Left renal cortex interstitium (tissue), 4 donors: ENCODE measurements at places on chromosomes 16 and 17.

GRCh38 chr16:59373632-59374031, 639.5 kb upstream of the GOT2 start:
- DNase-seq: no peak

DNA sequence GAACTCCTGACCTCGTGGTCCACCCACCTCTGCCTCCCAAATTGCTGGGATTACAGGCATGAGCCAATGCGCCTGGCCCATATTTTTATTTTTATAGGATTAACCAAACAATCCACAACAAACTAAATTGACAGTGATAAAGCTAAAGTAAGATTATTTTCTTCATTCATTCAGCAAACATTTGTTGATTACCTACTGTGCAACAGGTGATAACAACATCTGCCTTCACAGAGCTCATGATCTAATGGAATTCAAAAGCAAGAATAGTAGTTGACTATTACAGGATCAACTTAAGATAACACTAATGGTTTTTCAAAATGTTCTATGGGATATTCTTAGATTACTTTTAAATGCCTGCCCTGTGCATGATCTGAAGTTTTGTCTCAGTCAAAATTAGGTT, 37.8 kb downstream of the NQO1 start:
- no peak for DNase-seq

- DNase-seq: no peak
These were observed 226.3 kb upstream of the CIBAR2 start for GRCh38 chr16:85338638-85338982.

GRCh38 chr17:60167065-60167741, 17.4 kb downstream of the CA4 start:
- no peak for DNase-seq

DNA sequence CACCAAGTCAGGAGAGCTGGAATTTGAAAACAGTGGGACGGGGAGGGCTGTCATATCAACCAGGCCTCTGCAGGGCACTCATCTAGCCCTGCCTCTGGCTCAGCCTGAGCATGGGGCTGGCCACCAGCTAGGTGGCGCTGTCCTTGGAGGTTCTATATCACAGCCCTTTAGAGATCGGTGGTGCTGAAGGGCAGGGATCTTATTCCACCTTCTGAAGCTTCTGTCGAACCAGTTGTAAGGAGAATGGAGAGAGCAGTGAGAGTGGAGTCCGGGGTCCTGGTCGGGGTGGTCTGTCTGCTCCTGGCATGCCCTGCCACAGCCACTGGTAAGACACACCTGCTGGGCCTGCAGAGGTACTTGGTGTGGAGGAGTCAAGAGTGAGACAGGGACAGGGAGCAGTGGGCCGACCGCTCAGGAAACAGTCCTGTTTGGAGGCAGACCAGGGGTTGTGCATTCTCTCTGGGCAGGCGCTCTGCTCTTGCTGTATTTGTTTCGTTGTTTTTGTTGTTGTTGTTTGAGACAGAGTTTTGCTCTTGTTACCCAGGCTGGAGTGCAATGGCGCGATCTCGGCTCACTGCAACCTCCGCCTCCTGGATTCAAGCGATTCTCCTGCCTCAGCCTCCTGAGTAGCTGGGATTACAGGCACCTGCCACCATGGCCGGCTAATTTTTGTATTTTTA, at the start of gene CES3:
Gene CES3 (plus strand): TSS at position 202 of the 680 bp plus-strand sequence. CDS start 42 bp downstream, at position 244.
- DNase-seq: no peak

- no peak for DNase-seq
These were observed 2.2 kb upstream of the TMC5 start for GRCh38 chr16:19415461-19415860.

DNA sequence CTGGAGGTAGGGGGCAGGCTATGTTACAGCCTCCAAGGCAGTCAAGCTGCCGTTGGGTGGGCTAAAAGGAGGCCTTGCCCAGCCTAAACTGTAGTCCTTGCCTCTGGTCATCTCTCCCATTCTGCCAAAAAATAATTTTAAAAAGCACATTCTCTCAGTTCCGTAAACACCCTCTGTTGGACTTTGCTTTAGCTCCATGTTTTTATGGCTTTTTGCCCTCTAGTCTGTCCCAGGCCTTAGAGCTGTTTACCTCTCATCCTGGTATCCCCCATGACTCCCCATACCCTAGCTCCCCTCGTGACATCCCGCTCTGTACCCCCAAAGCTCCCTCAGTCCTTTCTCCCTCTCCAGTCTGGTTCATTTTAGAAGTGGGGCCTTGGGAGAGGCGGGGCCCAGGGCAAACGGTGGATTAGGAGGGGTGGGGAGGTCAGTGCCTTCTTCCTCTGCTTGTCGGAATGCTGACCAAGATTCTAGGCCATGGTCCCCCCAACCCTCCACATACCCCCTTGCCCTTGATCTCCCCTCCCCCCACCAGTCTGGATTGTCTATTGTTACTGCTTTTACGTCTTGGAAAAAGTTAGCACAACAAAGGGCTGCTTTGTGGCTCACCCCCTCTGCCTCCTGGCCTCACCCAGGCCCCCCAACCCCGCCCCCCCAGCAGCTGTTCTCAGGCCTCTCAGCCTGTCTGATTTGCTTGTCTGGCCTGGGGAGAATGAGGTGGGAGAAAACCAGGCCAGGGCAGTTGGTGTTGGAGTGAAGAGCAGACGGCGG, 18.4 kb downstream of the GJD3 start:
- DNase-seq: no peak

GRCh38 chr17:58528443-58528842, 14.0 kb upstream of the MTMR4 start:
- no peak for DNase-seq

DNA sequence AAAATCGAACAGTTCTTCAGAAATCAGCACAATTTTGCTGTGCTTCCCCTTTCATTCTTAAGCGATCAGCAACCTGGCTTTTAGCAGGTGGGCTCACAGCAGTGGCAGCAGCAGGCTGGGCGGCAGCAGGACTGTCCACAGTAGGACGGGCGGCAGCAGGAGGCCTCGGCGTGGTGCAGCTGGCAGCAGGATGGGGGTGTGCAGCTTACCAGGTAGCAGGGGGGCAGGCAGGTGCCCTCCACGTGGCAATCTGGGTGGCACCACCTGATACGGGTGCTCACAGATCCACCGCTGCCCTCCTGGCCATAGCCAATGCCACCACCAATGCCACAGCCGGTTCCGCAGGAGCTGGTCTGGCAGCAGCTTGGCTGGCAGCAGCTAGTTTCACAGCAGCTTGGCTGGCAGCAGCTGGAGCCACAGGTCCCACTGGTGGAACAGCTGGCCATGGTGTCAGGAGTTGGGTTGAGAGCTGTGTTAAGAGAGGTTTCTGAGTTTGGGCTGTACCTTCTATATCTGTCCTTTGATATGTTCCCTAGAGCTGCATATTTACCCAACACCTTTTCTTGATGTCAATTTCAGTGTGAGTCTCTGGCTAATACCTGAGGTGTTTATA, at the start of gene KRTAP1-4:
Gene KRTAP1-4 (minus strand): TSS at position 563 of the 613 bp plus-strand sequence. CDS start 117 bp downstream, at position 446.
- DNase-seq: no peak

DNA sequence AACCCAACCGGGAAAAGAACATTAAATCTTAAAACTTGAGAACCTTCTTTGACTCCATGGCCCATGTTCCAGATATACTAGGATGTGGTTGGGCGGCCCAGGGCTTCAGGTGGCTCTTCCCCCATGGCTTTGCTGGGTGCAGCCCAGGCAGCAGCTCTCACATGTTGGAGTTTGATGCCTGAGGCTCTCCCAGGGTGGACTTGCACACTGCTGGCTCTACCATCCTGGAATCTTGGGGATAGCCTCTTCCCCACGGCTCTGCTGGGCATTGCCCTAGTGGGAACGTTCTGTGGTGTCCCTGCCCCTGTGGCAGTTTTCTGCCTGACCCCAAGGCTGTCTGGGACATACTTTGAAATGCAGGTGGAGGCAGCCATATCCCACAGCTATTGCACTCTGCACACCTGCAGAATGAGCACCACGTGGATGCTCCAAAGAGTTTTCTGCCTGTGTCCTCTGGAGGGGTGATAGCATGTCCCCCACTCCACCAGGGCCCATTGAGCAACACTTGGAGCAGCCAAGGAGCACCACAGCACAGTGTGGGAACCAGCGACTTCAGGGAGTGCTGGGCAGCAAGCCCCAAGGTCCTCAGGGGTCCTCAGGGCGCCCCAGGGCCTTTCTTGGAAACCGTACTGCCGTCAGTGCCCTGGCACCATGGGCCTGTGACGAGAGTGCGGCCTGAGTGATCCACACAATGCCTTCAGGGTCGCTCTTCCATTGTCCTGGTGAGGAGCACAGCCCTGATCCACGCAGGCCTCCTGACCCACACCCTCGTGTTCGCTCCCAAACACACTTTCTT, 70.8 kb downstream of the GOSR1 start:
- no peak for DNase-seq

DNA sequence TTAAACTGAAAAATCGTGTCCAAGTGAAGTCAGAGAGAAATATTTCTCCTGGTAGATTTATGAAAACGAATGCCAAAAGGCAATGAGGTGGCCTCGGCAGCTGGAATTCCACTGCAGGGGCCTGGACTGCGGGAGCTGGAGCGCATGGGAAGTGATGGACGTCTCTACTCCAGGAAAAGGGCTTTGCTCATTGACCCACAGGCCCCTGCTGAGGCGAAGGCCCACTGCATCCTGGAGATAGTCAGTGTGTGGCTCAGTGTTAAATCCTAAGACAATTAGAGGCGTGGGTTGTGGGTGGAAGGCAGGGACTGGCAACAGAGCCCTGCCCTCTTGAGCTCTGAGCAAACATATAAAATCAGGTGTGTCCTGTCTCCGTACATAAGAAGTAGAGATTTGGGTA, 191.4 kb downstream of the SLC39A11 start:
- DNase-seq: no peak

- no peak for DNase-seq
These were observed 636 bp upstream of the RAP1GAP2 start for GRCh38 chr17:2795441-2796163.

DNA sequence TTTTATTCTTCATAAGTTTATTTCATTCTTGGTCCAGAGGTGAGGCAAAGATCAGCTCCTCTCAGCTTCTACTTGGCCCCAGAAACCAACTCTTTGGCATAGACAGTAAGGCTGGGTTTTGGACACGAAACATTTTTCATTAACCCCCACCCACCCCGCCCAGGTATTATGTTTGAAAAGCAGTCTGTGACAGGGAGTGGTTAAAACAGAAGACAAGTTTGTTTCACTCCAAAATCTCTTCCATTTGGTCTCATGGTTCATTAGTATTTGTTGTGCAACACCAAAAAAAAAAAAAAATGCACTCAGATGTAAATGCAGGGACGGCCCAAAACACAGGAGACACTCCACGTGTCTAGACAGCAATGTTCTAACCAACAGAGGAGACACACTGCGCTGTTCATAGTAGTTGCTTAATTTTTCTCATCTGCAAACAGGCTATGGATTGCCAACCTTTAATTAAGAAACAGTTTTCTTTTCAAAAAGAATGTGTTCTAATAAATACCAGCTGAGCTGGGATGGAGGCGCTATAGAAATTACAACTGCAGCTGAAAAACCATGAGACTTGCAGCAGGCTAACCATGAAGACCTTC, 39.8 kb upstream of the MMP2 start:
- no peak for DNase-seq

DNA sequence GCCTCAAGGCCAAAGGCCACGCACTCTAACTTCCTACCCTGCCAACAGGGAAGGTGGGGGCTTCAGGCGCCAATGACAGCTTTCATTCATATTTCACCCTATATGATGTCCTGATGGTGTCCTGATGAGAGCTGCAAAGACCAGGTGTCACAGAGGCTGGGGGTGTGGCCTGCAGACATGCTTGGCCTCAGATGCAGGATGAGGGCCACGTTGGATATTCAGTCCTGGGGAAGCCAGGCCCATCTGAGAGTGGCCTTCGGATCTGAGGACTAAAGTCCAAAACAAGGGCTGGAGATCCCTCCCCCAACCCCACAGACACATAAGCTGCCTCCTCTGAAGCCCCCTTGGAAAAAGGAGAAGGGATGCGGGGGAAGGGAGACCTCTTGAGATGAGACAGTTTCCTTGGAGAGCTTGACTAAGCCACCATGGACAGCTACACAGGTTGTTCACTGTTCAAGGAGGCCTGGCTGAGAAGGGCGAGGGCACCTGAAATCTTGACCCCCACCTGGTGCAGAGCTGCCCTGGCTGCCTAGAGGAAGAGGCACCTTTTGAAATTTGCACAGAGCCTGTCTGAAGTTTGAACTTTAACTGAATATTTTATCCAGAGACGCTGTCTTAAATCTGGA, 24.3 kb upstream of the GSG1L start:
- no peak for DNase-seq

GRCh38 chr16:50681021-50681885, at the start of gene SNX20:
Gene SNX20 (minus strand): TSS chr16:50681312. CDS start chr16:50677526, 3,786 bp downstream.
- no peak for DNase-seq

DNA sequence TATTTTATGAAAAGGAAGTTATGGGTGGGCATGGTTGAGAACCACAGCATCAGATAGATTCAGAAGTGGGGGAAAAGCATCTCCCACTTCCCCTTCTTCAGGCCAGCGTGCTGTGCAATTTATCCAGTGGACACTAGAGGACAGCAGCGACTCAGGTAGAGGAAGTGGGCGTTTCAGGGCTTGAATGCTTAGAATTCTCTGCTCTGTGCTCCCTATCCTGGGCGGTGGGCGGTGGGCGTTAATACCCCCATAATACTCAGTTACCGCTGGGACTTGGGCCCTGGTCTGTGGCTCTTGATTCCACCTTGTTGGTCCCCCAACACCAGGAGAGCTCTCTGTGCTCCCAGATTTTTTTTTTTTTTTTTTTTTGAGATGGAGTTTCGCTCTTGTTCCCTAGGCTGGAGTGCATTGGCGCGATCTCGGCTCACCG, 3.7 kb upstream of the LYZL6 start:
- DNase-seq: no peak

DNA sequence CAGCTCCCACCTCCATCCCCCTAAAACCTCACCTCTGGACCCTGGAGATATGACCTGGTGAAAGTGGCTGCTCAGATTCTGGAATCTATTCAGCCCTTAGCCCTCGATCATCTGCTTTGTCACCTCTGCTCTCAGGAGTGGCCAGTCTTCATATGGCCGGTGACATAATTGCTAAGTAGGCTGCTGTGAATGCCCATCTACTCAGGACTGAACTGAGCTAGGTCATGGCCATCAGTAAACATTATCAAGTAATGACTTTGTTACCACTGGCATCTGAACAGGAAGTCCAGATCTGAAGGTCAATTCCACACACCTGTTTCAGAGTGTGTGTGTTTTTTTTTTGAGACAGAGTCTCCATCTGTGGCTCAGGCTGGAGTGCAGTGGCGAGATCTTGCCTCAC, 78.6 kb downstream of the CDK5R1 start:
- DNase-seq: no peak

DNA sequence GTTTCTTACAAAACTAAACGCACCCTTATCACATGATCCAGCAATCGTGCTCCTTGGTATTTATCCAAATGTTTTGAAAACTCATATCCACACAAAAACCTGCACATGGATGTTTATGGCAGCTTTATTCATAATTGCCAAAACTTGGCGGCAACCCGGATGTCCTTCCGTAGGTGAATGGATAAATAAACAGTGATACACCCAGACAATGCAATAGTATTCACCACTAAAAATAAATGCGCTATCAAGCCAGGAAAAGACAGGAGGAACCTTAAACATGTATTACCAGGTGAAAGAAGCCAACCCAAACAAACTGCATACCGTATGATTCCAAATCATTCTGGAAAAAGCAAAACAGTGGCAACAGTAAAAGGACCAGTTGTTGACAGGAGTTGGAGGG, 10.0 kb downstream of the SPATA32 start:
- no peak for DNase-seq
